ENCODE measurements at places on chromosomes 5 and 9.

- DNase-seq: no peak
Observed at GRCh38 chr5:111043712-111044506, 27.6 kb upstream of the TSLP start.

DNA sequence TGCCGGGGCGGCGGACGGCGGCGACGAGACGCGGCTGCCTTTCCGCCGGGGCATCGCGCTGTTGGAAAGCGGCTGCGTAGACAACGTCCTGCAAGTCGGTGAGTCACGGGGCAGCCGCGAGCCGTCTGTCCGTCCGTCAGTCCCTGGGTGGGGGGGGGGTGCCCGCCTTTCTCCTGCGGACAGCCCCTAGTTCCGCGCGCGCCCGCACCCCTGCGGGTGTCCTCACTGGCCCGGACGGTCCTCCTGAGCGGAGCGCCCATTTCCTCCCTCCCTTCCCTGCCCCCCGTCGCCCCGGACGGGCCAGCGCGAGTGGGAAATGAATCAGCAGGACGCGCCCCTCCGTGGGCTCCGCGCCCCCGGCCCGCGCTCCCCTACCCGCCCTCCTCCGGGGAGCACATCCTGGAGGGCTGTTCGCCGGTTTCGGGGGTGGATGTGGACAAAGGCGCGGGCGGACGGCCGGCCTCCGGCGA is 828 bp downstream of the ZSWIM6 start:
- no peak for DNase-seq

DNA sequence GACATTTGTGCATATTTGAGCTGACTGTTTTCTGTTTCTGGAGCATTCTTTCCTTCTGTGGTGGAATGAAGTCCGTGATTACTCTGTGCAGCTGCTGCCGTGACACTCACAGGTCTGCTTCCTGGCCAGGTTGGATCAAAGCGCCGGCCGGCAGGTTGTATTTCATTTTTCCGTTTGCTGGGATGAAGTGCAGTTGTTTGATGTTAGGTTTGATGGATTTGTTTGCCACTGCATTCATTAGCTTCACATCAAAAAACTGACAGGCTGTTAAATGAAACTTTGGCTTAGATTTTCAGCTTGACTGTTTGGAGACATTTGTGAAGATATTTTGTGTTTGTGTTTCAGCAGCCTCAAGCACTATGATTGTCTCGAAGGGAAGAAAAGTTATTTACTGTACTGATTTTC is 140.1 kb downstream of the KDM4C start:
- DNase-seq: no peak

- peak; percentile 10 for DNase-seq
Observed at GRCh38 chr5:163408311-163408923, 29.0 kb upstream of the CCNG1 start.
